ENCODE measurements at places on chromosomes 1 and 21.

GRCh38 chr21:41894511-41894910 is 15.4 kb upstream of the PRDM15 start:
- no peak for DNase-seq

DNA sequence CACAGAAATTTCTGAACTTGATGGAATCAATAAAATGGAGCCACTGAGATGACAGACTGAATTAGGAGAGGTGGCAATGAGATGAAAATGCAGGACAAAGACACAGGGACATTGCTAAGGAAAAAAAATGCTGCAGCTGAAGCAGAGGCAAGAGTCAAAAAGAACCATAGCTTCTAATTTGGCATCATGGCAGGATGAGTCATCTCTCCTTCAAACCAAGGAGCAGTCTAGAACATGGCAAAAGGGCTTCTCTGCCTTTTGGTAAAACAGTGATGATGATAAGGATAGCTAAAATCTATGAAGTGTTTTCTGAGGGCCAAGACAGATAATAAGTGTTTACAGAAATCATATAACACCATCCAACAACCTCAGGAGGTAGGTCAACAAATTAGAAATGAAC is 16.8 kb downstream of the SLC19A2 start:
- no peak for DNase-seq

DNA sequence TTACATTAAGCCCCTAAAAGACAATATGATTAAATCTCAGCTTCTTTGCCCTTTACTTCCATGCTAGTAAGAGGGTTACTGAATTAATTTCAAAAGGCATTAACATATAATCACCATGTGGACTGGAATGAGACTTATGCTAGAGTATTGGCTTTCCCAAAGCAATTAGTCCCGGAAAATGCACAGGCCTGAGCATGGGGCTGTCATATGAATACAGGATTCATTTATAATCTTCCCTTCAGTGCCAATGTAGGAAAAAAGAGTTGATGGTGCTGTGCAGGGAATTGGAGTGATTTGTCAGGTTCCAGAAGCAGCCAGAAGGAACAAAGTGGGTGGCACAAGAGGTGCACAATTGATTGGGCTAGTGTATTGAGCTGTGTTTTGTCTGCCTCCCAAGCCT is 199.0 kb upstream of the L1TD1 start:
- DNase-seq, result no peak

GRCh38 chr1:226648421-226648820 is 90.7 kb downstream of the ITPKB start:
- DNase-seq, result no peak

GRCh38 chr1:43285269-43285990 is at the start of gene C1orf210:
C1orf210 (minus strand) TSS chr1:43285581; CDS start chr1:43283270, 2,311 bp downstream.
- peak; percentile 66 for DNase-seq

DNA sequence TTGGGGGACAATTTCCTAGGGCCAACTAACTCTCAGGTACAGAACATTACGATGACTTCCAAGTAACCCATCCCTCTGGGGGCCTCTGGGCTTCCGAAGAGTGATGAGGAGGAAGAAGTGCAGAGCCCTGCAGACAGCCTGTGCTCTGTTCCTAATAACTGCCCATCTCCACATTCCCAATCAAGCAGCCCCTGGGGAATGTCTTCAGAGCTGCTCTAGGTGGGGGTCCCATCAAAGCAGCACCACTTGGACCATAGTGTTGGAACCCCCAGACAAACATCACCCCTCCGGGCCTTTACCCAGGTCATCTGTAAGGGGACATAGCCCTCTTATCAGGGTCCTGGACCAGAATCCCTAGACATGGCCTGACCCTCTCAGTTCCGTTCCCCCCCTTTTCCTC is 357.3 kb downstream of the NPHP4 start:
- peak; percentile 7 for DNase-seq

- DNase-seq, result peak; percentile 97
These were observed 47.8 kb upstream of the ECE1 start for GRCh38 chr1:21337928-21338572.

GRCh38 chr1:58929671-58930325 is 146.0 kb upstream of the JUN start:
- no peak for DNase-seq

DNA sequence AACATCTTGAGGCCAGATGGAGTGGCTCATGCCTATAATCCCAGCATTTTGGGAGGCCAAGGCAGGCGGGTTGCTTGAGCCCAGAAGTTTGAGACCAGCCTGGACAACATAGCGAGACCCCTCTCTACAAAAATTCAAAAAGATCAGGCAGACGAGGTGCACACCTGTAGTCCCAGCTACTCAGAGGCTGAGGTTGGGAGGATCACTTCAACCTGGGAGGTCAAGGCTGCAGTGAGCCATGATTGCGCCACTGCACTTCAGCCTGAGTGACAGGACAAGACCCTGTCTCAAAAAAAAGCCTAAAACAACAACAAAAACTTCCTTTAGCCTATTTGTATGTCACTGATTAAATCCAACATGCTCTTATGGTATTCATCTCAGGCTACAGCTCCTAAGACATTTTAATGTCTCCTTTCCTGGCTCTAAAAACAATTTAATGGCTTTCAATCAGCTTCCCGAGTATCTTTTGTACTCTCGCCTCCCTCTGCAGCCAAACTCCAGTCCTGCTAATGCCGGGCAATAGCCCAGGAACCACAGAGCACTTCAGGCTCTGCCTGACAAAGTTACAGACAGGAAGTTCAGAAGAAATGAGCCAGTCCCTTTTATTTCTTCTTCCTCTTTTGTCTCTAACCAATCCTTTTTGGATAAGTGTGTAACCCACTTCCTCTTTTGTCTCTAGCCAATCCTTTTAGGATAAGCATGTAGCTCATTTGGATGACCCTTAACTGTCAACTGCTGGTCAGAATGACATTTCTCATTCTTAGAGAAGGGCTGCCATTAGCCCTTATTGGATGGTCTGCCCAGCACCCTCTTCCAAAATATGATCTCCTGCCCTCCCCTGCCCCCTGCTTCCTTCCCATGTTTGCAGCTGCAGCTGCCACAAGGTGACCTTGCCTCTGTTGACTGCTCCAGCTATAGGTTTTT is 6.6 kb upstream of the DOP1B start:
- no peak for DNase-seq

DNA sequence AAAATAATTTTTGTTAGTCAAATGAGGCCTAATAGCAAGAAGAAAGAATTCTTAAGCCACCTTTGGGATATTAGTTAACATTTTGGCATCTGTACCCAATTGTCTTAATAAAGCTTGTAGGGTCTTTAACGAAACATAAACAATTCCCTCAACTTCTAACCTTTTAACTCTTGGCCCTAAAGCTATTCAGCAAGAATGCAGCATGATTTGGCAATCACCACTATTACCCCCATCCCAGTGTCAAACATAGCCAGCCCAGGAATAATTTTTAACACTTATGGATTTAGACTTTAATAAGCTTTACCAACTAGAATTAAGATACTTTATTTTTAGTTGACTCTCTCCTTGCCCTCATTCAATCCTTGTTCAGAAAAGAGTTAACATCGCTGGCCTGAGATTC is 2.5 kb upstream of the SLC16A4 start:
- no peak for DNase-seq

GRCh38 chr1:1893291-1893985 is 2.6 kb upstream of the GNB1 start:
- no peak for DNase-seq

DNA sequence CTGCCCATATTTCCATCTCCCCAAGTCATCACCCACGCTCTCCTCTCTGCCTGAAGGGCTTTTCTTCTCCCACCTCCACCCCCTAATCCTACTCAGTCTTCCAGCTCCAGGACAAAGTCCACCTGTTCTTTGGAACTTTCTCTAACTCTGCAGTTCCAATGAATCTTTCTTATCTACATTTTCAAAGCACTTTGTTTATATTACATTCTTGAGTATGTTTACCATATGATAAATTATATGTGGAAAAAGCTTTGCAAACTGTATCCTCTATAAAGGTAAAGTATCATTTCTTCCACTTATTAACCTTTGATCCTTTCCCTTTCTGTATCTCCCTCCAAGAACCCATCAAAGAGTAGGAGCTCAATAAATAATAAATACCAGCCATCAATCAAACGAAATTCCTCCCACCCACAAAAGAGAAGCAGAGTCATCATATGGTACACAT is 39.7 kb downstream of the TTC13 start:
- no peak for DNase-seq

- no peak for DNase-seq
These were observed 350.6 kb upstream of the RUNX1 start for GRCh38 chr21:35399706-35400105.

GRCh38 chr21:42239556-42239955 is 20.6 kb downstream of the ABCG1 start:
- DNase-seq, result no peak

DNA sequence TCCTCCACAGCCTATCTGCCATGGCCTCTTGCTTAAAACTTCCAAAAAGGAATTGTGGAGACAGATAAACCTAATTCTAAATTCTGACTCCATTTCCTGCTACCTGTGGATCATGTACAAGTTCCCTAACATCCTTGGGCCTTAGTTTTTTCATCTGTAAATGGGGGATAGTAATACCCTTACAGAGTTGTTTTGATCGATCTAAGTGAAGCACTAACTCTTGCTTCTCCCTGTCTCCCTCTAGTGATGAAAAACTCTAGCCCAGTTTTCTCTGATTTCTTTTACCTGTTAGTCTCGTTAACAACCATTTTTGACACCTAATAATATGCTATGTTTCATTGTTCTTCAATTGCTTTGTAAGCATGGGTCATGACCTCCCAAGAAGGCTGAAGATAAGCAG is 65.9 kb downstream of the TM2D1 start:
- no peak for DNase-seq

DNA sequence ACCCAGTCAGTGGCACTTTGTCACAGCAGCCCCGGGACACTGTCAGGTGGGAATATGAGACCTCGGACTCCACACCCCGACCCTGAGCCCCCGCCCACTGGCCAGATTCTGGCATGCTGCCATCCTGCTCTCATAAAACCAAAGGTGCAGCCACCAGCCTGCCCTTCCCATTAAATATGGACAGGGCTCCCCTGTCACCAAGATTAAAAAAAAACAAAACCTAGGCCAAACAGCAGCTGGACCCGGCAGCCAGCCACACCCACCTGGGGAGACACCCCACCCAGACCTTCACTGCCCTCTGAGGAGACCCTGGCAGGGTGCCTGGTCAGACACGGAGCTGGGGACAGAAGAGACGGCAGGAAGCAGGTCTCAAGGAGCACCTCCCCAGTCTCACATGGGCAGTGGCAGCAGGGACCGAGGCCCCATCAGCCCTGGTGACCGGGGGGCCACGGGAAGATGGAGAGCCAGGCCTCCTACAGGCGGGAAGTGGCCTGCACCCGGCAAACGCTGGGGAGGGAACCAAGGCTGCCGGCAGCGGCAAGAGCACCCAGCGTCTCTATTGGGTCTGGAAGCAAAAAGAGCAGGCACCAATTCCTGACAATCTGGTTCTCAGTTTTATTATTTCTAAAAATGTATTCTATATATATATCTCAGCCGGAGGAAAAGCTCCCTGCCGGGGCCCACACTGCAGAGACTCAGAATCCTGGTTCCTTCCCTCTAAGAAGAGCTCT is 61.9 kb downstream of the ACOT7 start:
- DNase-seq, result no peak

Measured in left lobe of liver (tissue), 2 donors.